Effector memory CD4-positive, alpha-beta T cell (primary cell): ENCODE measurements at places on chromosomes 12 and 14.
A peak's percentile ranks its signal among the peaks of the same experiment; 100 is the strongest.

DNA sequence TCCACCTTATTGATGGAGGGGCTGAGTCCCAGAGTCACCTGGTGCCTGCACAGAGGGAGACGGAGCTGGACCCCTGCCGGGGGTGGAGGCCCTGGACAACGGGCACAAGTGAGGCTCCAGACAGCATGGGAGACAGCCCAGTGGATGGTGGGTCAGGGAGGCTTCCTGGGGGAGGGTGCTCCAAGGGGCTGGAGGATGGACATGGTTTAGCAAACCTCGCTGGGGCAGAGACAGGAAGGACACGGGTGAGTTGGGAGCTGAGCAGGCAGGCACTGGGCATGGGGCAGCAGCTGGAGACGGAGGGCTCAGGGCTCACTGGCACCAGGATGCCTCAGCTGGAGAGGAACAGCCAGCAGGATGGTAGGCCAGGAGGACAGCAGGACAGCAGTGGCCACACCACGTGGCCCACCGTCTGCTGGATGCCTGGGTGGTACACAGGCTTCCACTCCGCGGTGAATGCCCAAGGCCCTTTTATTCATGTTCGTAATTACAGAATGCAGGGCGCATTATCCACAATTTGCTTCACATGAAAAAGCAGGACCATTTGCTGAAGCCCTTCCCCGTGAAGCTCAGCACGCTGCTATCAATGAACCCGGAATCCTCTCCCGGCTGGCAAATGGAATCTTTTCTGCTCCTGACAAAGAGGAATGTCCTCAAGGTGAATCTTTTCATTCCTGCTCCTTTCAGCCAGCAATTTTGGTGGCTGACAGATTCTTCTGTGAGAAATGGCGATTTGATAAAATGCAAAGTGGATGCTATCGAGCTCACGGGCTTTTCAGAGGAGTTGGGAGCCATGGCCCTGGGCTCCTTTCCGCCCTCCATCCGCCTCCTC is 138.1 kb upstream of the C14orf180 start:
- DNase-seq, result no peak

GRCh38 chr12:68998041-68998440 is 65.1 kb upstream of the CPM start:
- DNase-seq, result no peak

DNA sequence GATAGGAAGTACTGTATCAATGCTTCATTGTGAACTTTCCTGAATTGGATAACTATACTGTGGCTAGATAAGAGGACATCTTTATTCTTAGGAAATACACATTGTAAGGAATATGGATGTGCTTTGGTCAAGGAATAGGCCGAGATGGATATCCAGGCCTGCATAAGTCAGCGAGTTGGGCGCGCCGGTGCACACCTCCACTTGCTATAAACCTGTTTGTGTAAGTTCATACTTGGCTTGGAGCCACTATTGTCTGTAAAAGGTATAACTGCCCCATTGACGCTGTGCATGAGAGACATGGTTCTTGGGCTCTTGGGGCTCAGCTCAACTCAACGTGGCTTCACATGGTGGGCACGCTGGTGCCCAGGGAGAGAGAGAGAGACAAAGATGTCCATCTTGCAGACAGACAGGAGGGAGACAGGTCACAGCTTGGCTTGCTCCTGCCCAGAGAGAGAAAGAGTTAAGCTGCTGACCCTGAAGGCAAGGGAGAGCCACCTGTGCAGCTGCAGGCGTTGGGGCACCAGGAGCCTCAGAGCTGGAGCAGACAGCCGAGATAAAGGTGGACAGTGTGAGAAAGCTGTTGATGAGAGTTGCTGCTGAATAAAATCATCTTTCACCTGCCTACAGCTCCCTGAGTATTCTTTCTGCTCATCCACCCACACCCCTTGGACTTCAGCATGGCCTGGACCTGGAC is 34.1 kb upstream of the COCH start:
- no peak for DNase-seq

DNA sequence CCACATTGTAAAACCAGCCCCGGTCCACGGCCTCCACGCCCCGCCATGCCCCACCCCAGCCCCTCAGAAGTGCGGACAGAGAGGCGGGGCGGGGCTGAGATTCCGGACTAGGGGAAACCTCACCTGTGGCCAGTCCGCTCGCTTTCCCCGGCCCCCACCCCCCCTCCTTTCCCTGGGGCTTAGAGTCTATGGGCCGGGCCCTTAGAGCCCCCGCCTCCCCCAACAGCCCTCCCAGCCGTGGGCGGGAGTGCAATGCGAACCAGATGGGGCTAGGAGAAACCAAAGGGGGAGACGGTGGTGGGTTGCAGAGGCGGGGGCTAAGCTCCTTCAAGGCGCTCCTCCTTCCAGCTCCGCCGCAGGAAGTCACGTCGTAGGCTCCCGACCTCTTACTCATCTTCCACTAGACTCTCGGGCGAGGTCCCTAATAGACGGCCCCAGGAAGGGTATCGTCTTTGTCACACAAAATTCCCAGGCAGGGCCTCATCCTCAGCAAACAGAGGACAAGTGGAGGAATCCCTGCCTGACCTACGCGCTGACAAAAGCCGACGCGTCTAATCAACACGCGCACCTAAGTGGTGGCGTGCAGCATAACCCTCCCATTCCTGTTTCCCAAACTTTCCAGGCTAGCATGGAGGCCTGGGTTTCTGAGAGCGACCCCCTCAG is 1.1 kb upstream of the NAB2 start:
- DNase-seq, result peak; percentile 72

DNA sequence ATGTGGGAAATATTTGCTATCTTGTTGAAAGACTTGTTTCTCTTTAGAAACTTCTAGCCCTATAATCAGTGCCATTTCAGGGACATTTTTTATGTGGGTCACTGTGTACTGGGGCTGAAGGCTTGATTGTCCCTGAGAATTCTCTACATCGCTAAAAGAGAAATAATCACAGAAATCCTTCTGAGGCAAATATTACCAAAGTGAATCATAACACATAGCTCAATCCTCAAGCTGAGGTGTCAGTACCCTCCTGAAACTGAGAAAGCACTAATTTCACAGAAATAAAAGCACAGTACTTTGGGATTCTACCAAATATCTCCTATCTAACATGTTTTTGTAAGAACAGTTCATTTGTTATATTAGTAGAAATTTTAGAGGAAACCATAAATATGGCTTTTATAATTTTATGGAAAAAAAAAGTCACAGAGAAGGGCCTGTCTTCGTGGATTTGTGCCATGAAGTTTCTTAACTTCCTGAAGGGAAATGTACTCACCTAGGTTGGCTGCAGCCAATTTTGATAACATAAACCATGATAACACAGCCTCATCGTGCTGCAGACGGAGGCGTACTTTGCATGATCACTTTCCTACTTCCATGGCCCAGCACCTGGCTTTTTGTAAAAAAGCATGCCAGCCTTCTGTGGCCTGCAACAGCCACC is 163.7 kb upstream of the HIF1A start:
- DNase-seq, result no peak

GRCh38 chr14:54572316-54572715 is 5.4 kb downstream of the SAMD4A start:
- no peak for DNase-seq
